ENCODE measurements at places on chromosomes 11 and 22.

DNA sequence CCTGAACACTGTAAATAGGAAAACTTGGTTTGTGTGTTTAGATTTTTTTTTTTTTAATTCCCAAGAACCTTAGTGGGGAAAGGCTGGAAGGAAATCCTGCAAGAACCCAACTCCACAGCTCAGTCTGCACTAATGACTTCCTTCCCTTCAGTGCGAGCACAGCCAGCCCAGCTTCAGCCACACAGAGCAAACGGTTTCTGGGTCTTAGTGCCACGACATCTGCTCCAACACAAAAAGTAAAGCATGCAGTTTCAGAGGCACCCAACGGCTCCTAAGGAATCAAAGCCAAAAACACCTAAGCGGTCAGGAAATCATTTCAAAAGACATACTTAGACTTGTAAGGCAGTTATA, 236.1 kb downstream of the TTC28 start:
- DNase-seq, result peak; percentile 83

DNA sequence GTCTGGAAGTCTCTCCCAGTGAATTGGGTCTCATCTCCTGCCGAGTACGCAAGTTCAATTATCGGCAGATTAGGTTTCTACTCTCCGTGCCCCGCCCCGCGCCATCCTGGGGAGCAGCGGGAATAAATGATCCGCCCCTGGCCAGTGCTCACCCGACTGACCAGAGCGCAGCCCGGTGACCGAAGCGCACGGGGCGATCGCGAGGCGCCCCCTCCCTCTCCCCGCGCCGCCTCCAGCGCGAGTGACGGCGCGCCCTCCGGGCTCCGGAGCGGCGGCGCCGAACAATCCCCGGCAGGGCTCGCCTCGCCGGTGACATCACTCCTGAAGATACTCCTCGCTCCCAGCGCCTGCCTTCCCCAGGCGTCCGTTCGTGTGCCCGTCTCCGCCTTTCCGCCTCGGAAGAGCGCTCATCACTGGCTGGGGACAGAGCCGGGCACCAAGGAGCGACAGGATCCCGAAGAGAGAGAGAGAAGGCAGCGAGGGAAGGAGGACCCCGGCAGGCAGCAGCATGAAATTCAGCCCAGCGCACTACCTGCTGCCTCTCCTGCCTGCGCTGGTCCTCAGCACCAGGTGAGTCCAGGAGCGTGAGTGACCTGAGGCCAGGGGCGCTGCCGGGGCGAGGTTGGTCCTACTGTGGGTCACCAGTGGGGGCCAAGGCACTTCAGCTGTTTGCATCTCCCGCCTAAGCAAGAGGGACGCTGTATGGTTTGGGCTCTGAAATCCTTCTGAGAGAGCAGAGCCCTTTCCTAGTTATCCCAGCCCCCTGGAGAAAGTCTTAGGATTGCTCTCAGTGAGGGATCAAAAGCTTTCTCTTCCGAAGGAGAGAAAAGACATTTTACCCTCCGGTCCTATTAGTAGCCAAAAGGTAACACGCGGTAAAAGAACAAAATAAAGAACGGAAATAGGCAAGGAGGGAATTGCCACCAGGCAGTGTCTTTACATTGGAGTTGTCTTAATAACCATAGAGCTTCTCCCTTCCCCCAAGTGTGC, at the start of gene LUZP2:
Gene LUZP2, plus strand, starts transcription at position 318 of the 990 bp plus-strand sequence.
- DNase-seq, result peak; percentile 59

DNA sequence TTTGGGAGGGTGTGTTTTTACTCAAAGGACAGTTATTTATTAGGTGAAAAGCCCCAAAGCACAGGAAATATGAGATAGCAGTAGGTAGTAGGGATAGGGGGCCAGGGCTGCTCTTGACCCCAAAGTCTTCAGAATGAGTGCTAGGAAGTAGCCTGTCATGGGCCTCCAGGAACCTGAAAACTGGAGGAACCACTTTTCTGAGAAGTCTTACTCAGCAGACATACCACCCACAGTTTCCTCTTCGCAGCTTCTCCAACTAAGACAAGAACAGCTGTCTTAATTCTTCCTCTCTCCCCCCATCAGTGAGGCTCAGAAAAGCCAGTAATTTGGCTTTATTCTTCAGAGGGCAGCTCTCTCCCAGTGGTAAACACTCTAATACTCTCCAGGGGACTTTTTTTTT, 84.0 kb upstream of the CTSC start:
- DNase-seq, result peak; percentile 20

- no peak for DNase-seq
Observed at GRCh38 chr11:48095779-48096470, 115.6 kb downstream of the PTPRJ start.

DNA sequence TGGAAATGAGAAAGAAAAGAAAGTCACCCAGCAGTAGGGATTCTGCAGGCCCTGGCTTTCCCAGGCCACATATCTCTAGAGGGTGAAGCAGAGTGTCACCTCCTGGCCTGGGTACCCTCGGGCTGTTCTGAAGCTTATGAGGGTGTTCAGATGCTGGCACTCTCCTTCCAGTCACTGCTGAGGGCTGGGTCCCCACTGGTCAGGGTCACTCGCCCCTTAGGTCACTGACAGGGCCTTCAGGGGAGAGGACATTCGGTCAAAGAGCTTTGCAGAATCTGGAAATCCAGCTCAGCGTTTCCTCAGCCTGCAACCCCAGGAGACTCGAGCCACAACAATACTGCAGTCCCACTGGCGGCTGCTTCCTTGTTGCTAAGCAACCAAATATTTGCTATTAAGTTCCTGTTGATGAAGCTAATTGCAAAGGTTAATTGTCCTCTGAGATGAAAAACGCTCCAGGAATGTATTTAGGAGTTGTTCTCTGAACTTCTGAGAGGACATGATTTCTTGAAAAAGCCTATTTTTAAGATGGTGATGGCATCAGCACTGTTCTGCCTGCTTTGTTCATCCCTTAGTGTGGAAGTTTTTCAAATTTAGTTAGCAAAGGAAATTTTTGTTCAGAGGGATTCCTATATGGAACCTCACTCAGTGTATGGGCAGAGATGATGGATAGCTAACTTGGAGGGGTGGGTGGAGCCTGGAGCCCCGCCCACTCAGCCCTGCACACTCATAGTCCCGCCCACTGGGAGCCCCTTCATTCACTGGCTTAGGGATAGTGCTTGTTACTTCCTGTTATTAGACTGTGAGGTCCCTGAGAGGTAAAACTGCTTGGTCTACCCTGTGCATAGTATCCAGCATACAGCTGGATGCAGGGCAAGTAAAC, 109.2 kb downstream of the CSNK2A3 start:
- DNase-seq, result peak; percentile 15

- DNase-seq, result no peak
Observed at GRCh38 chr22:36753916-36754315, 22.0 kb downstream of the IFT27 start.

DNA sequence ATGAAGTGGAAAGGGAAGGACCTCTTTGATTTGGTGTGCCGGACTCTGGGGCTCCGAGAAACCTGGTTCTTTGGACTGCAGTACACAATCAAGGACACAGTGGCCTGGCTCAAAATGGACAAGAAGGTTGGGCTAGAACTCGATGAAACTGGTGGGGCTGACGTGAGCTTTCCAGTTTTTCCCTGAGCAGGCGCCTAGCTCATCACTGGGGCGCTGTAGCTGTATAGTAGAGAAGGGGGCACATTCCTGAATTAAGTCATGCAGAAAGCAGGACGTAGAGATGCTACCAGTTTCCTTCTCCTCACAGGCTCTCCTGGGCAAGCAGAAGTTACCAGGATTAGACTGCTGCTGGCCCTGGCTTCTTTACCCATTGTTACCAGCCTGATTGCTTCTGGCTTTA, 33.3 kb downstream of the NF2 start:
- no peak for DNase-seq

DNA sequence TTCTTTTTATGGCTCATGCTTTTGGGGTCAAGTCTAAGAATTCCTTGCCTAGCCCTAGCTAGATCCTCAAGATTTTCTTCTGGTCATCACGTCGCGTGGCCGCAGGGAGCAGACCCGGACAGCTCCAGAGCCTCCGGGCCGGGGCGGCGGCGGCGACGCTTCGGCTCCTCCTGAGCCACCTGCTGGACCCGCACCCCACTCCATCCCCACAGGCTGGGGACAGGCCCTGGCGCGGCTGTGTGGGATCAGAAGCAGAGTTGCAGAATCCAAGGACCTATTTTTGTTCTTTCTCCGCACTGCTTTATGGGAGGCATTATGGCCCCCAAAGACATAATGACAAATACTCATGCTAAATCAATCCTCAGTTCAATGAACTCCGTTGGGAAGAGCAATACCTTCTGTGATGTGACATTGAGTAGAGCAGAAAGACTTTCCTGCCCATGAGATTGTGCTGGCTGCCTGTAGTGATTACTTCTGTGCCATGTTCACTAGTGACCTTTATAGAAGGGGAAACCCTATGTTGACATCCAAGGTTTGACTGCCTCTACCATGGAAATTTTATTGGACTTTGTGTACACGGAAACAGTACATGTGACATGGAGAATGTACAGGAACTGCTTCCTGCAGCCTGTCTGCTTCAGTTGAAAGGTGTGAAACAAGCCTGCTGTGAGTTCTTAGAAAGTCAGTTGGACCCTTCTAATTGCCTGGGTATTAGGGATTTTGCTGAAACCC, 12.4 kb upstream of the SCARF2 start:
- DNase-seq, result no peak

Measured in fibroblast of skin of right biceps (primary cell).